DMS53 (cell line): ENCODE measurements at places on chromosomes 2 and 18.

GRCh38 chr18:911025-911424, 6.4 kb downstream of the ADCYAP1 start:
- no peak for DNase-seq

DNA sequence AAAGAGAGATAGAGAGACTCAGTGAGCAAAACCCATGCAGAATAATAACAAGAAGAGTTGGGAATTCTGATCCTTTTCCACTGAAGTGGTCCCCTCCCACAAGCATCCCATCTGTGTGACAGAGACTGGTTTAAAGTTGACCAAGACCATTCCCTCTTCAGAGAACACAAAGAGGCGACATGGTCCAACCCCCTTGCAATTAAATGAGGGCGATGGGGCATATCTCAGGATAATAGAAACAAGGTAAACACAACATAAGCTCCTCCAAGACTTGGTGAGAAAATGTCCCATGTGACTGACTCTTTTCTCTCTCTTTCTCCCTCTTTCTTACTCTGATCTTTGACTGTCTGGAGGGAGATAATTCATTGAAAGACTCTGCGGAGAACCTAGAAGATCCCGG, 526.7 kb downstream of the SOX11 start:
- no peak for DNase-seq

GRCh38 chr2:209097168-209097567, 326.7 kb upstream of the MAP2 start:
- no peak for DNase-seq

DNA sequence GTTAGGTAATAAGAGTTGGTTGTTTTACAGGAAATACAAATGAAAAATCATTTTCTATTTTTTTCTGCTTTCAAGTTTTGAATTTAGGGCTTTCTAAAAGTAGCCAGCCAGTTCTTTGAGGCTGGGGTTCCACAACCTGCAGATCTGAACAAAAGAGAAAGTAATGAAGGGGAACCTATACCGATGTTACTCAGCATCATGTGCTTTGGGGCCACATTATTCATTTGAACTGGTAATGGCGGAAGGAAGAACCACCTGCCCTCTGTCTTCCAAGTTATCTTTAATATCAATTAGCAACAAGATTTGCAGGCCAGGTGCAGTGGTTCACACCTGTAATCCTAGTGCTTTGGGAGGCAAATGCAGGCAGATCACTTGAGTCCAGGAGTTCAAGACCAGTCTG, 12.9 kb upstream of the MRO start:
- DNase-seq: no peak

DNA sequence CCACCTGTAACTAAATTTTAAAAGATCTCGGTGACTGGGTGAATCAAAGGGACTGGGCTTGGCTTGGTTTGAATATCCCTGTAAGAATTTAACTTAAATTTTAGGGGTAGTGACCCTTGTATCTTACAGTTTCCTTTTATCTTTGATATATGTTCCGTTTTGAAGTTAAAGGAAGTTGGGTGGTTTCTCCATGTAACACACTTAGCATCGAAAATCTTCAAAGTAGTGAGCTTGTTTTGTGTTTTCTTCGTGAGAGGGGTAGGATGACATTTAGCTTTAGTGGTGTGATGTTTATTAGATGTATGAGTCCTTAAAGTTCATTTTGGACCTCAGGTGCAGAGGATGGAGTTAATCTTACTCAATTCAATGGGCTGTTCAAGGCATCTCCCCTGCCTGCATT, 1.6 kb downstream of the WDR7 start:
- DNase-seq: no peak

- peak; percentile 92 for DNase-seq
Measured at GRCh38 chr18:59514203-59514602, 155.1 kb upstream of the LMAN1 start.

GRCh38 chr18:5238371-5238976, 41.4 kb upstream of the AKAIN1 start:
- peak; percentile 87 for DNase-seq

DNA sequence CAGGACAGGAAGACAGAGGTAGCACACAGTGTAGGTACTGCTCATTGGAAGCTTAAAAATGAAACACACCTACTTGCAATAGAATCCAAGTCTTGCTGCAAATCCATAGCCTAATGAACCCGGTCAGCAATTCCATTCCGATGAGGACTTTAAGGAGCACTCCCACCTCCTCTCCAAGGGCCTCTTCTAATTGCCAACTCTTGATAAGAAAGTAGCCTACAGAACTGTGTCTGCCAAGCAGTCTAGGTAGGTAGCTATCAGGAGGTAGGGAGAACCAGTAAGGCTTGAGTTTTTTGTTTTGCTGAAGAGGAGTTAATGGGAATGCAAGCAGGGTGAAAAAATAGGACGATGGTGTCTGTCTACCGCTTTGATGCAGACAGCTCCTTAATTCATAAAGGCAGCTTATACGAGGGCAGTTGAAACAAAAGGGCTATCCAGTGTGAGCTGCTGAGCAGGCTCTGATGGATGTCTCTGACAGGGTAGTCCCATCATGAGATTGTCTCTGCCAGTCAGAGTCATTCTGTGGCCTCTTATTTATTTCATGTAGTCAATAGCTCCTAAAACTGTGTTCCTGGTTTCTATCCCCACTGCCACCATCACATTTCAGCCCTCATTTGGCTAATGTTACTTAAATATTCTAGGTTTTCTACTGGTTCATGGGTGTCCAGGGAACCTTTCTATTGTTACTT, 155.6 kb upstream of the DNMT3A start:
- DNase-seq: no peak

GRCh38 chr2:207327513-207327912, 161.8 kb upstream of the KLF7 start:
- no peak for DNase-seq

DNA sequence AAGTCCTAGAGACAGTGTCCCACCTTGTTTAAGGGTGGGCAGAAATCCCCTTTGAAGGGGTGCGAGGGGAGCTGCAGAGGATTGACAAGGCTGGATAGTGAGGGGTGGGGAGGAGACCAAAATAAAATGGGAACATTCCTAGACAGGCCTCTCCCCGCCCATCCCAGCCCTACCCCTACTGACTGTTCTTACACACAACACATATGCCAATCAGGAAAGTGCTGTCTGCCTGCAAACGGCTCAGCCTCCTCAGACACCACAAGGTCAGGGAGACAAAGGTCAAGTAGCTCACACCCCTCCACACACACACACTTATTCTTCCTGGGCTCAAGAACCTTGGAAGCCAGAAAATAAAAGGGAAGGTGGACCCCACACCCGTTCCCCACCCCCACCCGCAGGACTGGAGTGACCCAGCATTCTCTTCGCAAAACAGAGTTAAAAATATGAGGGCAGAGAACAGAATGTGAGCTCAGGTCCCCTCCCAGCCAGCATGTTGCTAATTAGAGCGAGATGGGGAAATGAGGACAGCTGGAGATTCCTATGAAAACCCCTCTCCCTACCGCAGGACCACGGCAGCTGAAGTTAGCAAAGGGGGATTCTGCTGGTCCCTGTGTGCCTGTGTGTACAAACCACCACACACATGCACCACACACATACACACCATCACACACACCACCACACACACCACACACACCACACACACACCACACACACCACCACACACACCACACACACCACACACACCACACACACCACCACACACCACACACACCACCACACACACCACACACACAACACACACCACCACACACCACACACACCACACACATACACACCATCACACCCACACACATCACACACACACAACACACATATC, 197.8 kb downstream of the TNS1 start:
- DNase-seq: peak; percentile 13

DNA sequence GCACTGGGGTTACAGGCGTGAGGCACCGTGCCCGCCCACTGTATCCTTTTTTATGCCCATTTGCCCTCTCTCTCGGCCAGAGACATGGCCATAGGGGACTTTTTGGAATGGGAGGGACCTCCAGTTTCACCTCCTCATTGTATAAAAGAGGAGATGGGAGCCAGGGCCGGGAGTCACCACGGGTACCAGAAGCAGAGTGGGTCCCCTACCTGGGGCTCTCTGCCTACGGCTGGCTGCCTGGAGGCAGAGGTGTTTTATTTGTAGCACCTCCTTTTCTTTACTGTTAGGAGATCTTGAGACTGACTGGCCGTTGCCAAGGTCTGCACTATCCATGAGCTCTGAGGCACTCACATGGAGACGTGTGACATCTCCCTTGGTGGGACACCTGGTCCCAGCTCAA, 162.8 kb downstream of the LDLRAD4 start:
- no peak for DNase-seq

DNA sequence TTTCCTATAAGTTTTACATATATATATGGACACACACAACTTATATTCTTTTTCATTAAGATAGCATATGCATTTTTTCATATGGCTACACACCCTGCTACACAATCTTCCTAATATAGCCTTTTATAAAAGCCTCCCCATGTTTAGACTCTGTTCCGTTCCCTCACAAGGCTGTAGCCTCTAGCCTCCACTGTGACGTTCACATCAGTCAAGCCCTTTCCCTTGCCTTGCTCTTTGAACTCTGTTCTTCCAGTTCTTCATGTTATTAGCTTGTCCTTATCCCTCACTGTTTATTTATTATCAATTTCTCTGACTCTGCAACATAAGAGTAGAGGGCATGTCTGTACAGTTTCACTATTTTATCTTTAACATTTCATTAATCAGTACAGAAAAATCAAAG, 38.9 kb downstream of the HADHB start:
- no peak for DNase-seq

DNA sequence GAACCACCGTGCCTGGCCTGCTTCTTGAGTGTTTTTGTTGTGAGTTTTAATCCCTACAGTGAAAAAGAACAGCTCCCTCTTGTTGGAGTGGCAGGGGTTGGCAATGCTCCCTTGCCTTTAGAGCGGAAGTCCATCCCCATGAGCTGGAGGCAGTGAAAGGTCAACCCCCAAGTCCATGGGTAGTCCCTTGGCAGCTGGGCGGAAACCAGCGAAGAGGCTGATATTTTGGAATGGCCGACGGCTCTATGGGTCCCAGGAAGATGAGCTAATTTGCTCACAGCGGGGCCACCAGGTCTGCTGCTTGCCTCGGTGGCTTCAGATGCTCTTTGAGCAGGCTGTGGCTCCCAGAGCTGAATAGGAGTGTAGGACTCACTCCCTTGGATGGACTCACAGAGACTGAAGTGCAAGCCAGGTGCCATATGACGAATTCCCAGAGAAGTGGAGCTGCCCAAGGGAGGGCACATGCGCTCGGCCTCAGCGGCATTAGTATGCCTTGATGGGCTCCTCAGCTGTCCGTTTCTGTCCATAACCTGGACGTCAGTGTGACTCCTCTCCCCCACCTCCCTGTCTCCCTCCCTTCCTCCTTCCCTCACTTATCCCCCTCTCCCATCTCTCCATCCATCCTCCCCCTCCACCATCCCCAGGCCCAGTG, 25.4 kb upstream of the RHOB start:
- DNase-seq: no peak

DNA sequence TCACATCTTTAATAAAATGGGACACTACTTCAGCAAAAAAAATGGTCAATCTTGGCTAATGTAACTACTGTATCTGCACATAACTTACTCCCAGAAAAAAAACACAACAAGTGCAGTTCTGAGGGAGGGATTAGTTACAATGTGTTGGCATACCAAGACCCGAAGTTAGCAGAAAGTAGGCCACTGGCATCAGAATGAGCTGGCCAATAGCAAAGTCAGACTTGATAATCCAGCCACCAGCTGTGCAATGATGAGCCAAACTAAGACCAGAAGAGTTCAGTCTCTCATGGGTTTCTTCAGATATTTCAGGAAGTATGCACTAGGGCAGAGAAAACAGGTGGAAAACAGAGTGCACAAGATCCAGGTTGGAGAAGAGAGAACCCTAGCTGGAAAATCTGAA, 65.3 kb downstream of the OLA1 start:
- no peak for DNase-seq

DNA sequence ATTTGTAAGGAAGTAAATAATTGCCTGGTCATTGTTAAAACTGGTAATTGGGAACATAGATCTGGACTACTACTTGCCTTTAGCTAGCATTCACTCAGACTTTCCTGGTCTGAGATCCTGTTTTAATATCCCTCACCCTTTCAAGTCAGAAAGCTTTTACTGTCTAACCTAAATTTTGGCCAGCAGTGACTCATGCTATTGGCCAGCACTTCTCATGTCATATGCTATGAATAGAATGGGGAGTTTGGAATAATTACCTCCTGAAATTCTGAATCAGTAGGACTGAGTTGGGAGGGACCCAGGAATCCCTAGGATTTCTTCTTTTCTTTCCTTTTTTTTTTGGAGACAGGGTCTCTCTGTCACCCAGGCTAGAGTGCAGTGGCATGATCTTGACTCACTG, 19.3 kb downstream of the STK36 start:
- DNase-seq: no peak

GRCh38 chr18:49031511-49032188, 80.9 kb upstream of the SMAD7 start:
- no peak for DNase-seq

DNA sequence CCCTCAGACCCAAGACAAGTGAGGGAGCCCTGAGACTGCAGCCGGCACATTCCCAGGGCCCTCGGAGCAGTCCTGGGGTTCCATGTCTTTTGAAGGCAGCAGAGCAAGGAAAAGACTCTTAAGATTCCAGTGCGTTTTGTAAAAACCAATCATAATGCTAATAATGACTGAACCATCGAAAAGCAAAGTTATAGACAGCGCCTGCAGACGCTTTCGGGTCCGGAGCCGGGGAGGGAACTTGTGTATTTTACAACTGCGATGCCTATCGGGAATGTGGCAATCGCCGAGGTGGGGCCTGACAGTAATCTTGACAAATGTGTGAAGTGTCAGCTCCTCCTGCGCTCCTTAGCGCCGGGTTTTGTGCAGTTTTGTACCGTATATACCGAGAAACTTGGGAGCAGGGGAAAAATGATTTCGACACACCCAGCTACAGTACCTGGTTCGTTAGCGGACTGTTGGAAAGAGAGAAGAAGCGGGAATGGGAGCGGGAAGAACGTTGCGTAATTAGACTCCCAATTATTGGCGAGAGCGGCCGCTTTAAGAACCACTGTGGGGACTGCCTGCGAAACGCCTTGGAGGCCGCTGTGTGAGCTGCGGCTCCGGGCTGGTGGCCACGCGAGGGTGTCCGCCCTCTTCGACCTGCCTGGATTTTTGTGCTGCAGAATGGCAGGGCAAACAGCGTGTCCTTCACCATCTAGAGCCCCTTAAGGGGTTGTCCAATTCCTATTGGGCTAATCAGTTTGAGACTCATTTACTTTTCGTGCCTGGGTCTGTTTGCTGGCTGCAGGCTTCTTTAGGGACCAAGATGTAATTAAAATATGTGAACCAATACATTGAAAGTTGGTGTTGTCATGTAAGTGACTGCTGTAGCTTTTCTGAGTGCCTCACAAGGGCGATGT, 2.4 kb downstream of the EPAS1 start:
- peak; percentile 57 for DNase-seq
